ENCODE measurements at places on chromosomes 12 and 14.

- DNase-seq = no peak
These were observed 80.3 kb downstream of the WDR20 start for GRCh38 chr14:102220031-102220430.

- no peak for DNase-seq
These were observed 496.9 kb upstream of the TMEM132C start for GRCh38 chr12:127770118-127770517.

GRCh38 chr14:59333668-59334067 is 131.5 kb downstream of the GPR135 start:
- no peak for DNase-seq

DNA sequence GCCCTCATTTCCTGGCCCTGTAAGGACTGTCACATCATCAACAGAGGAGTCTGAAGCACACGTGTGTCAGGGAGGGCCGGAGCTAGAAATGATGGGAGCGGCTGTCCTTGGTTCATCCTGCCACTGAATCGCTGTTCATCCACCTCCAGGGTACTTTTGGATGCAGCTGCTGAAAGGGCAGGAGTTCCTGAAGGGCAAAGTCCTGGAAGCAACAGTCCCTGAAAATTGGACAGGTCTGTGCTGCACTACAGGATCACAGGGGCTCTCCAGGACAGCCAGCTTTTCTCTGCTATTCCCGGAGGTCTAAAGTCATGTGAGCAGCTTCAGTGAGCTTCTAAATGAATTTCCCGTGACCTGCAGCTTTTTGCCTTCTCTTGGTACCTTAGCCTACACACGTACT is 17.7 kb downstream of the POU6F1 start:
- DNase-seq = no peak

DNA sequence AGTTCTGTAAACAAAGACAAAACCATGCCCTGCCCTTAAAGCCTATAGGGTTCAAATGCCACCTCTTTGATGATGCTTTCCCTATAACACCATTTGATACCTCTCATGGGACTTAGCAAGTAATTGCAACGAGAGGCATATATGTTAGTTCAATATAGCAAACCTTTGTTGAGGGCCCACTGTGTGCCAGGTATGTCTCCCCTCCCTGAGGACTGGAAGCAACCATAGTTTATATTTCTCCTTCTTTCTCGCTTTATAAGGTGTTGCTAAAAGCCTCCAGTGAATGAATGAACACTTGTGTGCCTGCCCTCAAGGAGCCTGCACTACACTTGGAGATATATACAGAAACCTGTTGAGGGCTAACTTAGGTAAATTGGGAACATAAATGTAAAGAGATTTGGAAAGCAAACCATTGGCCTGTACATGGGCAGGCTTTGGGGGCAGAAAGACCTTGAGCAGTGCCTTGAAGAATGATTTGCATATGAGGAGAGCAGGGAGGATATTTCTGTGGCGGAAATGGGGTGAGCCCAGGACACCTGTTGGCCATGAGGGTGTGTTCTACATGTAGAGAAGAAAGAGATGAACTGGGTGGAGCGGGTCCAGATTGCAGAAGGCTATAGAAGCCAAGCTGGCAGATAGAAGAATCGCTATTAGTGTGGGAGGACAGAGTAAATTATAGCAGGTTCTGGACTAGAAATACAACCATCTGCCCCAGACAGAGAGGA is 1.8 kb upstream of the CKAP4 start:
- no peak for DNase-seq

DNA sequence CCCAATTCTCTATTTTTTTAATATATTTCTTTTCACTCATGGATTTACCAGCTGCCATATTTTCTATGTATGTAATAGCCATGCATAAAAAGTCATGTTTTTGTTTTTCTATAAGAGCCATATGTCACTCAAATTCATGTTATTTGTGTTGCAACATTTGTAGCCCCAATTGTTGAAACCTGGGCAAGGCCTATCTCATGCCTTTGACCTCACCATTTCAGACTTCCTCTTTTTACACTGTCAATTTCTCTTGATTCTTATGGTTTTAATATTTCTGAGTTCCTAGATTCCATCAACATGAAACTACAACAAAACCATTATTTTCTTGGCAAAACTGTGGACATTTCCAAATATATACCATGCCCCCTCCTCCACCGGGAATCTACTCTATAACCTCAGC is 647.5 kb downstream of the C12orf50 start:
- DNase-seq = no peak

DNA sequence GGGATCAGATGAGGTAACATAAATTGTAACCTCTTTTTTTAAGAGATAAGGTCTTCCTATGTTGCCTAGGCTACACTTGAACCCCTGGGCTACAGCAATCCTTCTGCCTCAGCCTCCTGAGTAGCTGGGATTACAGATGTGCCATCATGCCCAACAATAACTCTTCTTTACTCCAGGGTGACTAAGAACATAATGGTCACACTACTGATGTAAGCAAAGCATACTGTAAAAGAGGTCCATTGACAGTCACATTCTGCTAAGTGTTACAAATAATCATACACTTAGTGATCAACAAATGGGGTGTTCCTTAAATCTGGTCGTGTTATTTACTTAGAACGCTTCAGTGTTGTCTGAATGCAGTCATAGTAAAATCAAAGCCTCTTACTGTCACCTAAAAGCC is 68.9 kb downstream of the EPS8 start:
- DNase-seq = no peak

- no peak for DNase-seq
These were observed 280.0 kb downstream of the SLC6A15 start for GRCh38 chr12:84632556-84632955.

GRCh38 chr14:19743256-19743655 is at the start of gene OR4Q3:
Gene OR4Q3, plus strand, starts transcription at chr14:19743571.
- no peak for DNase-seq

- peak; percentile 59 for DNase-seq
These were observed 64.2 kb downstream of the DNAI7 start for GRCh38 chr12:25130741-25131188.

GRCh38 chr14:102697501-102697900 is 79.7 kb upstream of the TRAF3 start:
- no peak for DNase-seq

DNA sequence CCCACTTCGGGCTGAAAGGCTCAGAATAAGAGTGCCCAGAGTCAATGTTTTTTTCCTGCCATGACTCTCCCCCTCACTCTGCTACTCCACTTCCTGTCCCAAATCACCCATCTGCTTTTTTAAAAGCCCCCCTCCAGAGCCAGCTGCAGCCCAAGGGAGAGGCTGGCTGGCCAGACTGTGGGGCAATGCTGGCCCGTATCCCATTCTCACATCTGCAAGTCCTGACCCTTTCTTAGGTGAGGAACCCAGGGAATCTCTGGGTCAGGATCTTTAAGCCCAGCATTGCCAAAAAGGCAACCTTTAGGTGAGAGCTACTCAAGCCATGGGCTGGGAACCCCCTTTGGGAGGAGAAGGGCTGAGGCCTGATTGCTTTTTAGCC is 1.7 kb upstream of the ITGA5 start:
- no peak for DNase-seq

DNA sequence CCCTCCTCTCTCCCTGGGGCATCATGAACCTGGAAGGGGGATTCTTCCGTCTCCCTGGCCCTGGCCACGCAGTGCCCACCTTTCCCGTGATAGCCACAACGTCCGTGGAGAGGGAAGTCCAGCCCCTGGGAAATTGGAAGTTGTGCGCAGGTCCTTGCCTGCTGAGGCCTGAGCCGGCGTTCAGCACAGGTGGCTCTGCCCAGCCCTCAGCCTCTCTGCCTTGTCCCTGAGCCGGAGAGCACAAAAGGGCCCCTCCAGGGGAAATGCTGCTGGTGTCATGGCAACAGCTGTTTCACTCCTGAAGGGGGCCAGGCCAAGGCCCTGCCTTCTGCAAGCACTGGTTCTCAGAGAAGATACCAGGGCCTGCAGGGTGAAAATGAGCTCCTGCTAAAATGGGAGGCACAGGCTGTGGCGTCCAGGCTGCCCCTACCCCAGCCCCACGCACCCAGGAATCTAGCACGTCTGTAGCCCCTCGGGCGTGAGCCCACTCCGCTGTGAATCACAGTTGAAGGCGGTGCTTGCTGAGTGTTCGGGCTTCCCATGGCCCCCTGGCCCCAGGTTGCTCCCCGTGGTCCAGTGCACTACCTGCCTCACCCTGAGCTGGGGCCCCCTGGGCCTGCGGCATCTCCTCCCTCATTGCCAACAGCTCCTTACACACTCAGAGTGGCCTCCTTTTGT is 149.4 kb downstream of the ADGRD1 start:
- DNase-seq = no peak

DNA sequence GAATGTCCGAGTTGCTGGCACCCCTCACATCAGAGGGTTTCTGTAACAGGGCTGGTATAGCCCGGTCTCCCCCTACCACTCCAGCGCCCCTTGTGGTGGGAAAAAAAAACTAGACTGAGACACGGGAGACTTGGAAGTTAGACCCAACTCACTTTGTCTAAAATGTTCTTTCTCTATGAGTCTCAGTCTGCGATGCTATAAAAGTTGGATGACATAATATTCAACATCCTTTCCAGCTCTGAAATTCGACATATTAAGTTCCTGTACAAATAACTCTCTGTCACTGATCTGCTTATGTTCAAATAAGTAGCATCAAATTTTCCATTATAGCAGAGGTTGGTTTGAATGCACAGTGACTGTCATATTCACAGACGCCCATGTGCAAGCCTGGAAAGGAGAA is 25.7 kb upstream of the TC2N start:
- no peak for DNase-seq

DNA sequence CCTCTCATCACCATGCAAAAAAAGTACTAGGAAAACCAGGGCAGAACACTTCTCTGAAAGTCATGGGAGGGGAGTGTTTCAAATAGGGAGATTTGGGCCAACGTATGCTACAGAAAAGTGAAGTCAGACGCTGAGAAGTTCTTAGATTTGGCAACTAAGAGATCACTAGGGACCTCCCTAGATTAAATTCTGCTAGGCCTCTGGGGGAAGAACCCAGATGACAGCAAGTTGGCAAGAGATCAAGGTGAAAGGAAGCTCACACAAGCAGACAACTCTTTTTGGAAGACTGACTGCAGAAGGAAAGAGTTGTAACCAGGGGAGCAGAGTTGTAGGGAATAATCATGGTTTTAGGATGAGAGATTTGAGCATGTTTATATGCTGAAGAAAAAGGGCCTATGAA is 20.7 kb downstream of the IQSEC3 start:
- no peak for DNase-seq

DNA sequence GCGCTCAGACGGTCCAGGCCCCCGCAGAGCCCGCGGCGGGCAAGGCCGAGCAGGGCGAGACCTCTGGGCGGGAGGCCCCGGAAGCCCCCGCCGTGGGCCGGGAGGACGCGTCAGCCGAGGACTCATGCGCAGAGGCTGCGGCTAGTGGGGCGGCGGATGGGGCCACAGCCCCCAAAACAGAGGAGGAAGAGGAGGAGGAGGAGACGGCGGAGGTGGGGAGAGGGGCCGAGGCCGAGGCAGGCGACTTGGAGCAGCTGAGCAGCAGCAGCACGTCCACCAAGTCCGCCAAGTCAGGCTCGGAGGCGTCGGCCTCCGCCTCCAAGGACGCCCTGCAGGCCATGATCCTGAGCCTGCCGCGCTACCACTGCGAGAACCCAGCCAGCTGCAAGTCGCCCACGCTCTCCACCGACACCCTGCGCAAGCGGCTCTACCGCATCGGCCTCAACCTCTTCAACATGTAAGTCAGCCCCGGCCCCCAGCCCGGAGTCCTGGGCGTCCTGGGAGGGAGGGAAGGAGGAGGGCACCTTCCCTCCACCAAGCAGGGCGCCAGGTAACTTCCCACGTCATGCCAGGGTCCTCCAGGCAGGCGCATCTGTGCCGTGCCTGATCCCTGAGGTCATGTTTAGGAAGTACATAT is 72.4 kb downstream of the IQSEC3 start:
- DNase-seq = peak; percentile 6

DNA sequence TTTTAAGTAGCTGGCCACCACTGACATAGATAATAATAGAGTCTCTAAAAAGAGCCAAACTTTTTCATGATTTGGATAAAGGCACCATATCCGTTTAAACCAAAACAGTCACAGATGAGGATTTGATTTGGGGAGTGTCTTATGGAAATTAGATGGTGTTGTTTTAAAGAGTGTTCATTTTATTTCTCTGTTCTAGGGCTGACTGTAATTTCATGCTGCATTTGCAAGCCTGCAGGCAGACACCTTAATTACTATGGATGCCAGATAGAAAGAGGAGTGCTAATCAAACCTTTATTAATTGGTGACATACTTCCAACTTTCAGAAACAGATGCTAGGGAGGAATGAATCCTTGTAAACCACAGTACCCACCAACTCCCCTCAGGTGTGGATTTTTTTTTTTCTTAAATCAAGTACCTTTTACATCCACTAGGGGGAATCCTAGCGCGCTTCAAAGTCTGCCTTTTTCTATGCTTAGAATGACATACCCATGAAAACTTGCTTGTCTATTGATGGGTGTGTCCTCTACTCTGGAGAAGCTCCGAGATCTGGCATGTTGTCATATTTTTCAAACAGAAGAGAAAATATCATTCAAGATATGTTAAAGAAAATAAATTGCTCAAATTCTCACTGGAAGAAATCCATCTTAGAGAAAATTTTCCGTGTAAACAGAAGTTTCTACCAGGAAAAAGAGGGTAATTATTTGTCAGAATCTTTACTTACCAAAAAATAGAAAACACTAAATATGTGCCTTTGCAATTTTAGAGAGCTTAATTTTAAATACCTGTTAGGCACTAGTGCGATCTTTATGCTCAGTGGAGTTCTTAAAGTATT is 14.2 kb upstream of the PLXNC1 start:
- peak; percentile 63 for DNase-seq
